ENCODE measurements at places on chromosomes 2 and 18.
A peak's percentile ranks its signal among the peaks of the same experiment; 100 is the strongest.

DNA sequence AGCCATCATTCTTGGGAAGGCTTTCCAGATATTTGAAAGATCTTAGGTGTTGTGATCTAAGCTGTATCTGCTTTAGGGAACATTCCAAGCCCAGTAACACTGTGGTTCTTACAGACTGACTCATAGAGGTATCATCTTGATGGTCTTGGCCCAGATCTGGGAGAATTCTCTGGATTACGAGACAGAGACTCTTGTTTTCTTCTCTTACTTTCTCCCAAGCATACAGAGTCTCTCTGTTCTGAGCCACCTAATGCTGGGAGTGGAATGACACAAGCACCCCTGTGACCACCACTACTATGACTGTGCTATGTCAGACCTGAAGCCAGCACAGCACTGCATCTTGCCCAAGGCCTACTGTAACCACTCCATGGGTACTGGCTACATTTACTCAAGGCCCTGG, 81.0 kb upstream of the EPAS1 start:
- no peak for DNase-seq

- DNase-seq = peak; percentile 78
Observed at GRCh38 chr2:197515315-197515738, 539 bp upstream of the MOB4 start.

GRCh38 chr2:240519396-240520129, 38.2 kb downstream of the ANKMY1 start:
- no peak for DNase-seq

GRCh38 chr2:109174626-109175349, 45.8 kb downstream of the SH3RF3 start:
- DNase-seq = no peak

GRCh38 chr2:4828682-4829374, 863.4 kb upstream of the SOX11 start:
- DNase-seq = no peak

- no peak for DNase-seq
Observed at GRCh38 chr2:121362774-121363173, 77.8 kb upstream of the TFCP2L1 start.

DNA sequence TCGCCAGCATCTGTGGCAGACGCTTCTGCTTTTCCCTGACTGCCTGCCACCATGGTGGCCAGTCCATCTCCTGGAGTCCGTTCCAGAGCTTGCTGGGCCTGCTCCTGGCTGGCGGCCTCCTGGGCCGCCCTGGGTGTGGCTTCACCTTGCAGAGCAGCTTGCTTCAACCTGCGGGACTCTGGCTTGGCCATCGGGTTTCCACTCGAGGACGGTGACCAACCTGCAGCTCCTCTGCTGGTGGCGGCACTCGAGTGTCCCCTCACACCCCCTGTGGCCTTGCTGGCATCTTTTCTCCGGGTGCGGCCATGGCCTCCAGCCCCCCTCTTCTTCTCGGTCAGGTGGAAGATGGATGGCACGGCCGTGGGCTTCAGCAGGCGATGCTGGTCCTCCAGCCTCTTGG, 3.4 kb downstream of the THAP4 start:
- no peak for DNase-seq

DNA sequence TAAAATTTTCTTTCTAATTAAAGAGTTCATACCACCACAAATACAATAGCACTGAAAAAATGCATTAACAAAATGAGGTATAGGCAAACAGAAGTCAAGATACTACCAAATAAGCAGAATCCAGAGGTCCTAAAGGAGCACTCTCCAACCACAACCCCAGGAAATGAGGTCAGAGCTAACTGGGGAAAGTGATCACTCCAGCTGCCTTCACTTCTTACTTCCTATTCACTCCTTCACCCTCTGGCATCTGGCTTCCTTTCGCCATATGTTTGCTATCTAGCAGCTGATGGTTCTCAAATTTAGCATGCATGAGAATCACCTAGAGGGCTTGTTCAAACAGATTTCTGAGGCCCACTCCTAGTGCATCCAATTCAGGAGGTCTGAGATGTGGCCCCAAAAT, 212.6 kb upstream of the ACVR2A start:
- no peak for DNase-seq

DNA sequence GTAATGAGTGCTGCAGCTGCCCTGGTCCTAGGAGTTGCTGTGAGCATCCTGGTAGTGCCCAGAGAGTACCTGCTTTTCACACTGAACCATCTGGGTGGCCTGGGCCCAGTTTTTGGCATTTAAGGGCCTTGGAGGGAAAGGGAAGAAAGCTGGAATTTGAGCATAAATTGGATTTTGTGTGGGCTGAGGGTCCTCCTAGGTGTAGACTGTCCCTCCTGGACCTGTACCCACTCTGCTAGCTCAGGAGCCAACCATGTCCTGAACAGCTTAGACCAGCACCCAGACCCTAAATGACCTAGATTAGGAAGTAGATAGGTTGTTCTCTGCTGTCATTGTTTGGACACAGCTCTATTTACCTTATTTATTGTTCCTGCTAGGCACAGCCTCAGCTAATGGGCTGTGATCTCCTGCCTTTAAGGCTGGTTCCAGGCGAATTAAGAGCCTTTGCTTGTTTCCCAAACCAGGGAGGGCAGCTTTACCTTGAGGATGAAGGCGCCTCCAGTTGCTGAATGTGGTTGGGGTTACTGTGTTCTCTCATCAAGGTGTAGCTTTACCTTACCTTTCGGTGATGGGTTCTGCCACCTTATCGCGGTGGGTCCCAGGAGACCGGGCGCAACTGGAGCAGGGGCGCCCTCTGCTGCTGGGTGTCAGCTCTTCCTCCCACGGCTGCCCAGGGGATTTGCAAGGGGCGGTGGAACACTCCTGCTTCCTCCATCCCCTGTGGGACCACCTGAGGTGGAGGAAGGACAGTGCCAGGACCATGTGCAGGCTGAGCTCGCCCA, 34.4 kb downstream of the ITGA6 start:
- DNase-seq = peak; percentile 86

- DNase-seq = peak; percentile 2
Observed at GRCh38 chr2:143451642-143452281, 322.5 kb downstream of the ARHGAP15 start.

DNA sequence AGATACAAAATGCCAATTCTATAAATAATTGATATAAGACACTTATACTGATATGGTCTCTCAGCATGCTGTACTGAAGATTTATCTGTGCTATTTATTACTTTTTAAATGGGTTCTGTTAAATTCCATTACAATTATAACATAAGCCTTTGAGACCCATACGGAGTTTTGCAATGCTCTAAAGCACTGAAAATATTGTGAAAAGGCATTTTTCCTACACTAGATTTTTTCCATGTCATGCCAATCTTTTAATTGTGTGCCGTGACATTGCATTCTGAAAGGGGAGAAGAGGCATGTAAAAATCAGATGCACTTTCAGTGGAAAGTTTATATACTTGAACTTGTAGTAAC, 46.5 kb downstream of the EFEMP1 start:
- DNase-seq = no peak

- no peak for DNase-seq
Observed at GRCh38 chr2:160679686-160680085, 186.1 kb upstream of the RBMS1 start.

- DNase-seq = no peak
Observed at GRCh38 chr18:45248240-45248903, 366.9 kb upstream of the SLC14A2 start.

DNA sequence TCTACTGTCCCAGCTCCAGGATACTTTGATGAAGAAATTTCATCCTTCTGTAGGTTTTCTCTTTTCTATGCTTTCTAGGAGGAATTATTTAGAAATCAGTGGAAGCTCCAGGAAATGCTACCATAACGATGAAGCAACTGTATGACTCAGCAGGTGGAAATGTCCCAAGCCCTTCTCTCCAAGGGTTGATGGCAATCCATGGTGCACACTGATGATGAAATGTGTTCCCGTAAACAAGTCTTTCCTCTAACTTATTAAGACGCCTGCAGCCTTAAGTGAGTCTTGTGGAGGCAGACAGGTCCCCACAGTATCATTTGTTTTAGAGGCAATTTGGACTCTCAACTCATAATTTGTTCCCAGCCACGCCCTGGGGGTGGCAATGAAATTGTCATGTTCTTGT, 777.6 kb upstream of the SOX11 start:
- no peak for DNase-seq

GRCh38 chr2:86274265-86274917, 63.0 kb downstream of the REEP1 start:
- no peak for DNase-seq

GRCh38 chr2:119259296-119259860, 35.7 kb downstream of the STEAP3 start:
- no peak for DNase-seq

DNA sequence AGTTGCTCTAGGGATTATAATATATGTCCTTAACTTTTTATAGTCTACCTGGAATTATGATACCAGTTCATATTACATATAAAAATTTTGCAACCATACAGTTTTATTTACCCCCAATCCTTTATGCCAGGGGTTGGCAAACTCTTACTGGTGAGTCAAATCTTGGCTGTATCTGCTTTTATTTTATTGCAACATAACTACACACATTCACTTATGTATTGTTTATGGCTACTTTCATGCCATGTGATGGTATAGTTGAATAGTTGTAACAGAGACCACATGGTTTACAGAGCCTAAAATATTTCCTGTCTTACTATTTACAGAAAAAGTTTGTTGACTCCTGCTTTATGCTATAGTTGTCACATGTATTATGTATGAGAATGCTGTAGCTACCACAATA, 25.8 kb upstream of the DLX2 start:
- no peak for DNase-seq

GRCh38 chr2:131004446-131005209, 88.6 kb downstream of the FAM168B start:
- no peak for DNase-seq

GRCh38 chr2:130957915-130958314, 121.2 kb downstream of the ARHGEF4 start:
- no peak for DNase-seq

DNA sequence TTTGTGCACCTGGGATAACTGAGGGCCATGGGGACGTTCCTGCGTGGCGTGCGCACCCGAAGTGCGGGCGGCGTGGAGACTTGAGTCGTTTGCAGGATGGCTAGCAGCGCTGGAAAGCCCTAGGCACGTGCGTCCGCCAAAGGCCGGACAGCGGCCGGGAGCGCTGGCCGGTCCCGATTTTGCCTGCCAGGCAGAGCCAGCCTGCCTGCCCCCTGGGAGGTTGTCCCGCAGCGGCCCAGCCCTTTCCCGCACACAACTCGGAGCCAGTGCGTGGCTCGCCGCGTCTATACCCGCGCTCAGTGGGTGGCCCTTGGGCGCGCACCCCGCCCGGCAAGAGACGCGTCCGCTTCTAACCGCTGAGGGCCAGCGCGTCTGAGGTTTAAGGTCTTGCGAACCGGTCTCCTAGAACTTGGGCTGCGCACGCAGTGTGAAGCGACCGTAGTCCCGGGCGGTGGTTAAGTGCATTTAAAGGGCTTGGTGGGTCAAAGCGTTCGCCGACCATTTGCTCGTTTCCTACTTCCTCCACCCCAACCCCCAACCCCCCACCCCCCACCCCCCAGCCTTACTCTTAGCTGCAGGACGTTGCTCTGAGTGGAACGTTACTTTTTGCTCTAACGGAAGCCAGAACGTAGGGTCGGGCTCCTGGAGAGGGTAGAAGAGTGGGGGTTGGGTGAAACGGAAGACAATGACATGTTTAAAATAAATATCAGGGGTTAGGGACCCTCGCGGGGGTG, 627 bp downstream of the CDCA7 start:
- DNase-seq = peak; percentile 67

GRCh38 chr2:232352511-232353091, 25.9 kb upstream of the ALPP start:
- DNase-seq = no peak

DNA sequence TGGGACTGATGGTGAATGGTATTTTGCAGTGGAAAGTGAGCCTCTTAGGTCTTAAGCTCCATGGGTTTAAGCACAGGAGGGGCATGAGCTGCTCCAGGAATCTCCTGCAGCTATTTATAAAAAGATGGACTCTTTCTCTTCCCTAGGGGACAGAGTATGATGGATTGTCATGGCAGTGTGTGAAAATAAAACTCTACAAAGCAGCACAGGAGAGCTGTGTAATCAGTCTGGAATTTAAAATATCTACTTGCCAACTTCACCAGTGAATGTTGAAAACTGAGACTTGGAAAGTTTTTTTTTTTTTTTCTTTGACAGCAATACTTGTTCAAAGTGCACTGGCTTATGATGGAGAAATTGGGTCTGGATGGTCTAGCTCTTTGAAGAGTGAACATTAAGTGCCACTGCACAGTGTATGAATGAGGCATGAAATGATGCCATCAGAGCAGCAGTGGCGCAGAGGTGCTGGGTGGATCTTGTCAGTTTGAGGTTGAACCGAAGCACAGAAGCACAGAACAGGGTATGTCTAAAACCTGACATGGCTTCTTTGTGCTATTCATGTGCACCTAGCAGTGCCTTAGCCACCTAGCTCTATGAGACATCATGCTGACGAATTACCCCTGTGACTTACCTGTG, 245.4 kb downstream of the PTPRM start:
- no peak for DNase-seq

- DNase-seq = no peak
Observed at GRCh38 chr18:22790545-22791309, 142.4 kb upstream of the RBBP8 start.

GRCh38 chr2:99974275-99974674, 168.1 kb downstream of the AFF3 start:
- no peak for DNase-seq

All from NCI-H510A treated with DMSO at 0.1 percent for 48 hours (cell line).